ENCODE measurements at places on chromosomes 4 and X. TPM values are rescaled to one million over a fixed set of nuclear protein-coding genes. Genes with fewer than 3 reads are reported as not detected.

Gene MRPS18C
- 86.6 TPM for total RNA-seq

DNA sequence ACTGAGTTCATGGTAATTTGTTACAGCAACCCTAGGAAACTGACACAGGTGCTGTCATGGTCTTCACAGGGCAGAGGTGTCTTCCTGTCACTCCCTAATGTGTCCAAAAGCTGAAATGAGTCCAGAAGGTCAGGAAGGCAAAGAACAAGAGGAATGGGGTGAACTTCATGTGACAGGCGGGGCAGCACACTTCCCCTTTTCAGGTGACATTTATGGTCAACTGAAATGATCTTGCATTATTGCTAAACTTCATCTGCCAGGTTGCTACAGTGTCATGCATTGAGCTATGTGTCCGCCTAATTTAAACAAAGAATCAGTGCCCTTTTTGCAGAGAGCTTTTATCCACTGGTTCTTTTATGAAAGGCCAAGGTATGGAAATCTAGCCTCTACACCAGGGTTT lies 15.9 kb upstream of the CCDC149 start:
- no peaks in the 10 kb centered on the region for H3K27me3 ChIP-seq
- no peak overlapping the region for H3K27ac ChIP-seq
- no peaks in the 10 kb centered on the region for H3K36me3 ChIP-seq
- DNase-seq: no peak

DNA sequence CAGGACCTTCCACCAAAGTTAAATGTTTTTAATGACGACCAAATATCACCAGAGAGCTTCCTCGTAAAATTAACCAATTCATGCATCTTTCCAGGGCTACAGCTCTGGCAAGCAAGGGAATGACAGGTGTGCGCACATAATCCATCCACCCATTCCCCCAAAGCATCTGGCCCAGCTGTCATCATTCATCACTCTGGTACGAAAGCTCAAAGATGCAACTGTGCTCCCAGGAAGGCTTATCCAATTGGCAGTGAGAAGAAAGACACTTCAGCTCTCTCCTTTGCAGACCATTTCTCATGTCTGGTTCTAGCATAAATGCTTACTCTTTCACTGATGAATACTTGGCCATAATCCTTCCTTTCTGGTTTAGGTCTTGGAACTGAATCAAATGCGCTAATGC lies 139.2 kb downstream of the NSUN7 start:
- peaks cover 12% of the 10 kb centered on the region for H3K4me1 ChIP-seq
- no peak for DNase-seq
- no peak overlapping the region for H3K27ac ChIP-seq
- H3K27me3 ChIP-seq: peaks cover 16% of the 10 kb centered on the region

DNA sequence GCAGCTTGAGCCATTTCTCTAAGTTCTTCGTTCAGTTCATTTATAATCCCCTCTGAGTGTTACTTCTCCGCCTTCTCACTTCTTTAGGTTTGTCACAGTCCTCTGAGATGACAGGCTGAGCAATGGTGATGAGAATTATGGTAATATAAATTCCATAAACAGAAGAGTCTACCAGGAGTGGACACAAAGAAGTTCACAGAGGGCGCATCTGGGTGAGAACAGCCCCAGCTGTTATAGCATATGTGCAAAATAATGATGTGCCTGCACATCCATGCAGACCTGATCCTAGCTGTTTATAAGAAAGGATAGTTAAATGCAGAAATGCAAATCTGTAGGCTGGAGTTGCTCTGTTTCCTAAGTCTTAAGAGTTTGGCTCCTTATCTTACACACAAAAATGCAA lies 377.5 kb downstream of the KCNIP4 start:
- H3K27me3 ChIP-seq: no peaks in the 10 kb centered on the region
- DNase-seq: no peak
- H3K4me1 ChIP-seq: no peaks in the 10 kb centered on the region
- H3K36me3 ChIP-seq: no peaks in the 10 kb centered on the region
- H3K27ac ChIP-seq: no peak overlapping the region
- no peak overlapping the region for H3K4me3 ChIP-seq
